ENCODE measurements at places on chromosomes 4 and X. TPM values are rescaled to one million over a fixed set of nuclear protein-coding genes. Genes with fewer than 3 reads are reported as not detected.

TKTL1 gene
- 1.1 TPM for total RNA-seq

RTL9 gene
- 0.41 TPM for total RNA-seq

IL3RA gene
- 2.4 TPM for total RNA-seq

ZNF280C gene
- 2.3 TPM for total RNA-seq

TCEAL4 gene
- 78.0 TPM for total RNA-seq

STPG2 gene
- 0.37 TPM for total RNA-seq

GUCY1B1 gene
- total RNA-seq: 11.3 TPM

ALPK1 gene
- 8.1 TPM for total RNA-seq

PRKX gene
- 2.6 TPM for total RNA-seq

GPR50 gene
- total RNA-seq: not detected

PASD1 gene
- not detected for total RNA-seq

CAPN6 gene
- 1.5 TPM for total RNA-seq

NEXMIF gene
- 0.26 TPM for total RNA-seq

SSX4B gene
- not detected for total RNA-seq

GPRASP1 gene
- 18.6 TPM for total RNA-seq

MMRN1 gene
- total RNA-seq: 6.9 TPM
